Right renal cortex interstitium (tissue), 3 donors: ENCODE measurements at places on chromosomes 11 and 22. TPM values are rescaled to one million over a fixed set of nuclear protein-coding genes. Genes with fewer than 3 reads are reported as not detected.

DNA sequence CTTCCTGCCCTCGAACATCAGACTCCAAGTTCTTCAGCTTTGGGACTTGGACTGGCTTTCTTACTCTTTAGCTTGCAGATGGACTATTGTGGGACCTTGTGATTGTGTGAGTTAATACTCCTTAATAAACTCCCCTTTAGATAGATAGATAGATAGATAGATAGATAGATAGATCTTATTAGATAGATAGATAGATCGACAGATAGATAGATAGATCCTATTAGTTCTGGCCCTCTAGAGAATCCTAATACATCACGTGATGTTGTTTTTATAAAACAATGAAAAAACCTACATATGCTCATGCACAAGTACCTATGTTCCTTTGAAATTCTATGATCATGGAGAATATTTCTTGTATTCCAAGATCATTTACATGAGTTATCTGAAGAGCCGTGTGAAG lies 23.9 kb downstream of the APOBEC3H start:
- DNase-seq: no peak

- DNase-seq: no peak
These were observed 67.9 kb downstream of the YAP1 start for GRCh38 chr11:102177974-102178631.

DNA sequence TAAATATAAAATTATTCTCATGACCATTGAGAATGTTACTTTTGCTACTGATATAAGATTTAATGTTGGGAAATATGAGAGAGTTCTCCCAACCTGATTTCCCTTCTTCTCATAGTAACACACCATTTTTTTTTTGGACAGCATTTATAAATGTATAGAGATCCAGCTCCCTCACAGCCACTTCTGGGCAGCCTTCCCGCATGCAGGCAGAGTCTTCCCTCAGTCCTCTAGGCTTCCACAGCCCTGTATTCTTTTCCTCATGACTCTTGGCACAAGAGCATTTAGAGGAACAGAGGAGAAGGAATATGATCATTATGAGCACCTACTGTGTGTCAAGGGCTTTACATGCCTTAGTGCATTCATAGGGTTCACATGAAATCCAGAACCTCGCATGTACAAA lies 9.0 kb downstream of the DTX4 start:
- no peak for DNase-seq

- DNase-seq: no peak
These were observed 11.4 kb upstream of the ADSL start for GRCh38 chr22:40334899-40335298.

- no peak for DNase-seq
These were observed 32.2 kb upstream of the PLET1 start for GRCh38 chr11:112292785-112293407.

DNA sequence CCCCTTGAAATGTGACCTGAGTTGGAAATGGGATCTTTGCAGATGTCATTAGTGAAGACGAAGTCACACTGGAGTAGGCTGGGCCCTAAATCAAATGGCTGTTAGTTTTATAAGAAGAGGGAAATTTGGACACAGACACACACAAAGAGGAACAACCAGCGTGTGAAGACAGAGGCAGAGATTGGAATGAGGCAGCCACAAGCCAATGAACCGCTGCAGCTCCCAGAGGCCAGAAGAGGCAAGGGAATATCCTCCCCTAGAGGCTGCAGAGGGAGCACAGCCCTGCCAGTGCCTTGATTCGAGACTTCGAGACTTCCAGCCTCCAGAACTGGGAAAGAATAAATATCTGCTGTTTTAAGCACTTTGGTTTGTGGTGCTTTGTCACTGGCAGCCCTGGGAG lies 484.5 kb downstream of the MN1 start:
- DNase-seq: no peak

DNA sequence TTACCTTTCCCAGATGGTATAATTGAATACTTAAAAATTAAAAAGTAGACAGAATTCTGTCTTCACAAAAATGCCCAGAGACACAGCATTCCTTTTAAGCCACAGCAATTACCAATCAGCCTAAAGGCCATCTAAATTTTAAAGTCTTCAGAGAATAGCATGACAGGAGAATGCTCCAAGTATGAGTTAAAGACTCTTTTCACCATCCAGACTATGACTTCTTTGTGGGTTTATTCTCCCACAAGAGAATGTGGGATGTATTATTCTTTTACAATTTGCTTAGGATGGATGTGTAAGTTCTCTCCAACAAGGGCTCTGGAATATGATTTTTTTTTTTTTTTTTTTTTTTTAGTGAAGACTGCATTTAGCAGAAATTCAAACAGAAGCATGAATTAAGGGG lies 249.9 kb downstream of the TTC28 start:
- DNase-seq: no peak

DNA sequence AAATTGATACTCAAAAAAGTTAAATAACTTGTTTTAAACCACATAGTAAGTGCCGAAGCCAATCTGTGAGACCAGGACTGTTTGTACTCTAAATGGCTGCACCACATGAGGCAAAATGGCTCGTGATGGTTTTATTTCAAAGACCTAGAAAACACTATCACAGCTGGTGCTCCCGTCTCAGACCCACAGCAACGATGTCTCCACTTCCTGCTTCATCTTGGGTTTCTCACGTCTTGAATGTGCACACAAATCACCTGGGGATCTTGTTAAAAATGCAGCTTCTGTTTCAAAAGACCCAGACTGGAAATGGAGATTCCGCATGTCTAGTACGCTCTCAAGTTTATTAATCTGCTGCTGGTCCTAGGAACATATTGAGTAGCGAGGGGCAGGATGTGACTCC lies 1.2 kb downstream of the CD3E start:
- DNase-seq: no peak

DNA sequence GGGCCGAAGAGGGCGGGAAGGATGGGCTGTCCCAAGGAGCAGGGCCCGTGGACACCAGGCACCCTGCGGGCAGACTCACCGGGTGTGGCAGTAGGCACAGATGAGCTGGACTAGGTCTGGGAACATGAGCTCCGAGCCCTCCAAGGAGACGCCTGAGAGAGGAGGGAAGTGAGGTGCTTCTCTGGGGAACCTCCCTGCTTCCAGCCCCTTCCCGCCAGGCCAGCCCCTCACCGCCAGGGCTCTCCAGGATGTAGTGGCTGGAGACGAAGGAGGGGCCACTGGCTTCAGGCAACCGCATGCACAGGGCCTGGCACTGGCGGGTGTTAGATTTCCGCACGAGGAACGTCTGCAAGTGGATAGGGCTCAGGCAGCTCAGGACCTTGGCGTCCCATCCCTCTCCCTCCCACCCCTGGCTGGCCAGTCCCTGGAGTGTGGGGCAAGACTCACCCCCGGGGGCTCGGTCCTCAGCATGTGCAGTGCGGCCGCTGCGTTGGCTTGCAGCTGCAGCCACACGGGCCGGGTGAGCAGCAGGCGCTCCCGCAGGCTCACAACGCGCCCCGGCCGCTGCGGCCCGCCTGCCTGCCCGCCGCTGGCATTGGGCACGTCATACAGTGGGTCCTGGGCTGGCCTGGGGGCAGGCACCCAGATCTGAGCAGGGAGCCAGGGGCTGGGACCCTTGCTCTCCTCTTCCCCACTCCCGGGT lies 552 bp downstream of the RIN1 start:
- no peak for DNase-seq

- no peak for DNase-seq
These were observed 332.5 kb upstream of the NCAM1 start for GRCh38 chr11:112628676-112629075.

GRCh38 chr11:72297828-72298227 lies 53.9 kb upstream of the PHOX2A start:
- no peak for DNase-seq

DNA sequence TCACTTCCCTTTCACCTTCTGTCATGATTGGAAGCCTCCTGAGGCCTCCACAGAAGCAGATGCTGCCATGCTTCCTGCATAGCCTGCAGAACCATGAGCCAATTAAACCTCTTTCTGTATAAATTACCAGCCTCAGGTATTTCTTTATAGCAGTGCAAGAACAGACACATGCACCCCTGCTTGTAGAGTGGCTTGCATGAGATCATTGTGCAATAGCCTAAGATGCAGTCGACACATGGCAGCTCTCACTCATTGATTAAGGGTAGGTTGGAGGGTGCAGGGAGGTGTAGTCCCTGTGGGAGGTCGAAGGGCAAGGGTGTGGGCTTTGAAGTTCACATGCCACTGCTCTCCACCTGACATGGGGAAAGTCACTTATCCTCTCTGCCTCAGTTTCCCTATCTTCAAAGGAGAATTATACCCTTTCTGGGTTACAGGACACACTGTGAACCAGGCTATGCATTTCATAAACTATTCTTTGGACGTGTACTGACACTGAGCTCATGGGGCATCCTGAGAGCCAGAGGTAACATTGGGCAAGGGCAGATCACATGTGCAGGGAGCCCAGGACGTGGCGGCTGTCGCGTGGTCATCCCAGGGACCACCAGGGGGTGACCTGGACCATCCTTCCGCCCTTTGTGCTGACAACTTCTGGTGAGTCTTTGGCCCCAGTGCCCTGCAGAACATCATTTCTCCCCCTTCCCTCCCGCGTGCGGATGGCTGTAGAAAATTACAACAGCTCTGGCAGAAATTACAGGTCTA lies 69.2 kb upstream of the SHANK2 start:
- DNase-seq: no peak

GRCh38 chr11:13644997-13645687 lies 23.3 kb upstream of the FAR1 start:
- DNase-seq: no peak

- no peak for DNase-seq
These were observed 1.7 kb upstream of the TXNRD2 start for GRCh38 chr22:19943082-19944026.

DNA sequence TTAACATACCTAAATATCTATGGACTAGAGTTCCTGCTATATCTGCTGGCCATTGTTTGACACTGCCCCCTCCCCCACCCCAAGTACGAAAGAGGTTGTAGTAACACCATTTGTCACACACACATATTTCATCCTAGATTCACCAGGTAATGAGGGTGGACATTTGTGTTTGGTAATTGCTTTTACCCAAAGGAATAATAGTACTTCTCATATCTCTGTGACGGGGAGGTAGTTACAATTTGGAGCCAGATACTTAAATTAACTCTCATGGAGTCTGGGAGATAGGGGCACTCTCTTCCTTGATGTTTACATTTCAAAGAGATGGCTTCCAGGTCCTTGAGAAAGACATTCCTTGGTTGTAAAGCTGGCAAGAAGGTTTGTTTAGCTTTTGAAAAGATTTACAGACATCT lies 38.7 kb downstream of the REXO2 start:
- DNase-seq: no peak

DNA sequence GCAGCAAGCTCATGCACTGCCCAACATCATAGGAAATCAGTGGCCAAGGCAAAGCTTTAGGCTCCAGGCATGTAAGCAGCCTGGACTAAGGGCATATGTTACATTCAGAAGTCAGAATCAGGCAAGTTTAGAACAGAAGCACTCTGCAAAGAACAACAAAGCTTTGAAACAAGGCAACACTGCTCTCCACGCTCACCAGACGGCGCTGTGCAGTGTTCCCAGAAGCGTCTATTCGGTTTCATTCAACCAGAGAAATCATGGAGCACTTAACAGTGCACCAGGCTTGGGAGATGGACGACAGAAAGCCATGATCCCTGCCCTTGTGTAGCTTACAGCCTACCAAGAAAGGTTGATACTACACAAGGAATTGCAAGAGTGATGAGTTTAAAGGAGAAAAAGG lies 555.8 kb downstream of the BUD13 start:
- DNase-seq: no peak

- no peak for DNase-seq
These were observed 1219.8 kb upstream of the RAG2 start for GRCh38 chr11:37817727-37818270.

DNA sequence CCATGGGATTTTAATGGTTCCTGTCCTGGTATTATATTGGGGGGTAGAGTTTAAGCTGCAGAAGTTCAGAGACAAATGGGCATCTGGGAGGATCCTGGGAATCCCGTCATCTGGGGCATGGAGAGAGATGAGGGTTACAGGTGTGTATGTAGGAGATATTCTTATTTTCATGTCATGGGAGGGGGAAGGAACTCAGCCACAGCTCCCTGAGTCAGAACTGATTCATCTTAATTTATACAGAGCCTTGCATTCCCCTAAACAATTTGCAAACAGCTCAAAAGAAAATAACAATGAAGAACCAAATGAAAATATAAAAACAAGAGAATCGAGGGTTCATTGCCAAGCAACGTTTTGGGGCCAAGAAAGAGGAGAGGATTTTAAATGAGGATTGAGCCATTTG lies 155.9 kb upstream of the TBCEL start:
- DNase-seq: no peak

DNA sequence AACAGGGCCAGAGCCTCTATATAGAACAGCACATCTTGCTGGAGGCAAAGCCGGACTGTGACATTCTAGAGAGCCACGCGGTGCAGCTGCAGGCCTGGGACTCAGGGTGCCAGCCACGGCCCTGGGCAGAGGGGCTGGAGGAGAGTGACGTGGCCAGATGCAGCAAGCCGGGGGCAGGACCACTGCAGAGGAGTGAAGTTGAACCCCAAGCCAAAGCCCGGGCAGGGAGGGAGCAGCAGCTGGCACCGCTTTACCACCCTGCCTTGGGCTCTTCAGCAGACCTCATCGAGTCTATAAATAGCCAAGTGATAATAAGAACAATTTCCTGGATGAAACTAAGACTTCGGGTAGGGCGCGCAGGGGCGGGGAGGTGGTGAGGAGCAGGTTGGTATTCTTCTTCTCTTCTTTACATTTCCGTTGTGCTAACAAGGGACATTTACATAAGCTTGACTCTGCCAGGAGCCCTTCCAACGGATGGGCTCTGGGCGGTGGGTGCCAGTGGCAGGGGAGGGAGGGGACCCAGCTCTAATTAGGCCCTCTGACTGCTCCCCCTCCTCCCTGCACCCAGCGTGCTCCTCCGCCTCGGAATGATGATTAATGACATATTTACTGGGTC lies 110.2 kb downstream of the ST3GAL4 start:
- DNase-seq: no peak

Gene UBXN1
- polyA plus RNA-seq: 161 TPM

Gene PKNOX2
- 14.9 TPM for polyA plus RNA-seq

Gene OR51E2
- polyA plus RNA-seq: 0.64 TPM

Gene OR4C11
- polyA plus RNA-seq: not detected

Gene SEPTIN5
- 32.6 TPM for polyA plus RNA-seq

Gene KCNE3
- 28.3 TPM for polyA plus RNA-seq
